Central memory CD8-positive, alpha-beta T cell (primary cell): ENCODE measurements at places on chromosomes 4 and X.

DNA sequence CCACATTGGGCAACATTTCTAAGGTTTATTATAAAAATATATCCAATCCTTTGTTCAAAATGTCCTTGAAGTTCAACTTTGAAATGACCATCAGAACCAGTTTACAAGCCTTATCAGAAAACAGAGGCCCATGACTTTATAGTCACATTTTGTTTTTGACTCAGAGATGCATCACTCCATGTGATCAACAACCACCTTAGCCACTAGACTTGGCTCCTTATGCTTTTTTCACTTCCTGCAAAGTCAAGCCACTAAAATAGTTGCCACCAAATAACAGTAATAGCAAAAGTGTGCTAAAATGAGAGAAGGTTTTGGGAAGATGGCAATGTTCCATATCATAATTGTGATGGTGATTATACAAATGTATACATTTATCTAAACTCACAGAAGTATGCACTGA is 181.7 kb downstream of the MAML3 start:
- DNase-seq = no peak

DNA sequence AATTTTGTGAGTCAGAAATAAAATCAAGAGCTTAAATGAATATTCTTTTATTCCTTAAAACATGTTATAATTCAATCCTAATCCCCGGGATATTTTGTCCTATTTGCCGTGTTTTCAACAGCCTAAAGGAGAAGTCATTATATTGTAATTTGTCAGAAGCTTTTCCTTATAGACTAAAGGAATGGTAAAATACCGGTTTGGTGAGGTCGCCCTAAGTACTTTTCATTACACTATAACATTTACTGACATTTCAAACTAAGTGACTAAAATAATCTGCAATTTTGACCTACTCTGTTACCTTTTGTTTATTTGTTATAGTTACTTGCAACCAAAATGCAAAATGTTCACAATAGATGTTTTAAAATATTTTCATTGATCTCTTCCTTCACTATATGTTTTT is 8.8 kb downstream of the DCLK2 start:
- DNase-seq = no peak

- DNase-seq = no peak
Observed at GRCh38 chrX:54808109-54808604, 612 bp downstream of the MAGED2 start.

GRCh38 chrX:107014936-107015335 is 14.9 kb upstream of the MORC4 start:
- DNase-seq = no peak

- DNase-seq = no peak
Observed at GRCh38 chr4:186002853-186003252, 66.1 kb upstream of the TLR3 start.

- no peak for DNase-seq
Observed at GRCh38 chrX:31165241-31166035, 93.6 kb upstream of the FTHL17 start.

GRCh38 chr4:20318909-20319277 is 67.2 kb downstream of the SLIT2 start:
- DNase-seq = no peak

- DNase-seq = no peak
Observed at GRCh38 chr4:56979421-56980072, 851 bp downstream of the POLR2B start.

- DNase-seq = no peak
Observed at GRCh38 chrX:82589410-82589809, 918.7 kb upstream of the POU3F4 start.

DNA sequence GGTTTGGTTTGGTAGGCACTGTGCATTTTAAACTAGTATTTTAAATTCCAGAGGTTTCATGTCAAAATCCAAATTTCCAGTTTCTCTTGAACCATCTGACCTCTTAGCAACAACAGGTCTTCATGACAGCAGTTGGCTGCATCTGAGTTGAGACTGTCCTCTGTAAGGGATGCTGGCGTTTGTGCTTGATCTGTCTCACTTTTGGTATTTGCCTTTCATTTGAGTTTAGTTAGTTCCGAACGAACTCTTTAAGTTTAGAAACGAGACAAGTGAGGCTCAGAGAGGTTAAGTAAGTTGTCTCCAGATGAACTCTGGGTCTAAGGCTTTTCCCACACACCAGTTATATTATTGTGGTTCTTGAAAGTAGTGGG is 29.1 kb downstream of the SPARCL1 start:
- no peak for DNase-seq

GRCh38 chrX:23811108-23811651 is 28.2 kb downstream of the SAT1 start:
- DNase-seq = no peak

DNA sequence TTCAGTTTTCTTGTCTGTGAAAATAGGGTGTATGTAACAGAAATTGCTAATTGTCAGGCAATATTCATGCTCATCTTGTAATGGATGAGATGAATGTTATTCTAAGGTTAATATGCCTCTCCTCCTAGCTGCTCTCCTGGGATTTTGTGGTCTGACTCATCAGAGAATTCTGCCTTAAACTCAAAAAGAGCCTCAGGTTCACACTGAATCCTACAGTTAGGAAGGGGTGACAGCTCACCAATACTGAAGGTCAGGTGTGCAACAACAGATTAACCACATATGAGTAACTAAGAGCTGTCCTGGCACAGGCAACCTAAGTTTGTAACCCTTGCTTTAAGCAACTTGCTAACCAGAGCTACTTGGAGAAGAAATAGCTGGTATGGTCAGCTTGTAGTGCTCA is 197.7 kb downstream of the SPATA18 start:
- no peak for DNase-seq
